ENCODE measurements at places on chromosomes 7 and 10.

GRCh38 chr10:60024506-60024905 lies 118.2 kb upstream of the CCDC6 start:
- no peak for DNase-seq

DNA sequence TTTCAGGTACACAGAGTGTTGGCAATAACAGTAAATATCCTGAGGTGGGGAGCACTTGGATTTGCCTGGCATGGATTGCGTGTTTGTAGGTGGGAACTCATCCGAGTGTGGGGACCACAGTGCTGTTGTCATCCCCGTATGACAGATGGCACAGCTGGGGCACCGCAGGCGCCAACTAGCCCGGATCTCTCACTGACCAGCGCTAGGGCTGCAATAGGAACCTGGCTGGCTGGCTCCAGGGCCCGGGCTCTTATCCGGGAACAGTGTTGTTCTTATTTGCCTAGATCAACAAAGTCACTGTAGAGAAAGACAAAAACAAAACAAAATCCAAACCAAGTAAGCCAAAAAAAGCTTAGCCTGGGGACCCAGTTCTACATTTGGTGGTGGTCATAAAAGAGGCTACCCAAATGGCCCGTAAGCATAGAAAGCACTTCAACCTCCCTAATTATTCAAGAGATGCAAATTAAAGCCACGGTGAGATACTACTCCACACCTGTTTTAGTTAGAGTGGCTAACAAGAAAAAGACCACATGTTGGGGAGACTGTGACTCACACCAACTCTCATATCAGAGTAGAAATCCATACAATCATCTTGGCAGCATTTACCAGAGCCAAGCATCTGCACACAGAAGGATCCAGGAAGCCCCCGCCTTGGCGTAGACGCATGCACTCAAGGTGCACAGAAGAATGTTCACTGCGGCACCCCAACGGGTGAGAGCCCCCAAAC lies 27.2 kb upstream of the PFKFB3 start:
- no peak for DNase-seq

DNA sequence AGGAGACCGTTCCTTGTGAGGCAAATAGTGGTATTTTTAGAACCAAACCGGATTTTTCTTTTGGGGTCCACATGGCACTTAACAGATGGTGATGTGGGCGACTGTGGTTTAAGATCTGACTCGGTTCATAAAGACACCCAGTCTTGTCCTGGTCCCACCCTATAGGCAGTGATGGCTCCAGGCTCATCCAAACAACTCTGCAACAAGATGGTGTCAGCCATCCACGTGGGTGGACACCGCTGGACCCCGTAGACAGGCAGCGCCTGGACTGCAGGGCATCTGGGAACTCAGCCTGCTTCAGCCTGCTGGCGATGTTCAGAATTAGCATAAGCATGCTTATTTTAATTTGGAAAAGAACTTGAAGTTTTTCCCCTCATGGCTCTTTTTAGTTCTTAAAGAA lies 258.4 kb upstream of the FZD1 start:
- no peak for DNase-seq

DNA sequence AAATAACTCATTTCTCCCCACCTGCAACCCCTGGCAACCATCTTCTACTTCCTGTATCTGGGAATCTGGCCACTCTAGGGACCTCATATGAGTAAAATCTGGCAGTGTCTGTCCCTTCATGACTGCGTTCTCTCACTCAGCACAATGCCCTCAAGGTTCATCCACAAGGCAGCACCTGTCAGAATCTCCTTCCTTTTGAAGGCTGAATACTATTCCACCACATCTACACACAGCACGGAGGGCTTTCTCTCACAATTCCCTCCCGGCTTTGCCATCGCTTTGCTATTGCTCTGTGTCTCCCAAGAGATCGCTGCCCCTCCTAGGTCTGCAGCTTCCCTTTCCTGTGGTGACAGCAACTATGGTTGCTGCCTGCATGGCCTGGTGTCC lies 174.7 kb upstream of the RHEB start:
- DNase-seq, result no peak

DNA sequence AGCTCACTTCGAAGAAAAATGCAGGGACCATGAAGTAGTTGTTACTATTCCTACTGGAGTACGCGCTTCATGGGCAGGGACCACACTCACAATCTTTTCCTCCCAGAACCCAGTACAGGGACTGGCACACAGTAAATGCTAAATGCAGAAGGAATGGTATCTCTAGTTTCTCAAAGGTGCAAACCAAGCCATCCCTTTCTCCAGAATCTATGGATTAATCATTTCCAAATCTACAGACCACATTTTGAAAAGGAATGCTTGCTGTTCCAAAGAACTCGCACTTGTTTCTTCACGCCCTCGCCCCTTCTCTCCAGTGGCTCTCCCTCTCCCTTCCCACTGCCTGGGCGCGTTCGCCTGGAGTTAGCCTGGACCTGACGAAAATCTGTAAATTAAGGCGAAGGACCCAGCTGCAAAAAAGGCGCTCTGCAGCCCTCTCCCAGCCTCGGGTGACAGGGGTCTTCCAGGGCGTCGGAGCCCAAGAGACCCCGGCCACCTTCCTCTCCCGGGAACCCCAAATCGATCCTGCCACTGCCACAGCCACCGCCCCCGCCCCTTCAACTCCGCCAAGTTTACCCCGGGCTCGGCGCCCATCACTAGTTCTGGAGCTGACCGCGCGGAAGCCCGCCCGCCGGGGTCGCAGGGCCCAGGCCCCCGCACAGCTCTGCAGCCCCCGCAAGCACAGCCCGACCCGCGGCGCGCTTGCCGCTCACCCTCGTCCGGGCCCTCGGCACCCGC lies 527 bp downstream of the PDIA4 start:
- DNase-seq, result no peak

Measured in forelimb muscle (tissue), 1 donor.